Activated T-helper 1 cell treated with Interleukin-2 at 50 U/mL for 16 hours (primary cell): ENCODE measurements at places on chromosomes 1 and 21.
A peak's percentile ranks its signal among the peaks of the same experiment; 100 is the strongest.

GRCh38 chr1:25772164-25772563 lies 27.8 kb upstream of the SELENON start:
- DNase-seq: no peak

GRCh38 chr1:42592811-42593210 lies 65.4 kb upstream of the PPIH start:
- DNase-seq: no peak

DNA sequence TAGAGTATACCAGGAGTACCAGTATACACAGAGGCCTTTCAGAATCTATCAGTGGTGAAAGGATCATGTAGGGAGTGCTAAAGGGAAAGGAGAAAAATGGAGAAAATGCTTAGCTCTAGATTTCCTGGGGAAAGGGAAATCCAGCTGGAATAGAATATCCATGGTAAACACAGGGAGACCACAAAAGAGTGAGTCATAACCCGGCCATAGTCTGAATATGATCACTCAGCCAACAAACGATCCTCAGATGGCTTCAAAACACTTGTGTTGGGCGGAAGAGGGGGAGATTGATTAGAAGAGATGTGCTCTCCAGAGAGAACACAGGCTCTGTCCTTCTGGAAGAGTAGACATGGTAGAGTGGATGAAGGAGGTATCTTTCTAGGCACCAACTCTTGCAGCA lies 180.6 kb downstream of the PAPPA2 start:
- no peak for DNase-seq

- DNase-seq: no peak
These were observed 698.6 kb downstream of the LTN1 start for GRCh38 chr21:28294051-28294450.

GRCh38 chr1:221998186-221998612 lies 256.3 kb upstream of the DUSP10 start:
- no peak for DNase-seq

DNA sequence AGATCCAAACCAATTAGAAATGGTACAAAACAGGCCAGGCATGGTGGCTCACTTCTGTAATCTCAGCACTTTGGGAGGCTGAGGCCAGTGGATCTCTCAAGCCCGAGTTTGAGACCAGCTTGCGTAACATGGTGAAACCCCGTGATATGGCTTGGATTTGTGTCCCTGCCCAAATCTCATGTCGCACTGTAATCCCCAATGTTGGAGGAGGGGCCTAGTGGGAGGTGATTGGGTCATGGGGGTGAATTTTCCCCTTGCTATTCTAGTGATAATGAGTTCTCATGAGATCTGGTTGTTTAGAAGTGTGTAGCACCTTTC lies 7.0 kb upstream of the VASH2 start:
- no peak for DNase-seq

- DNase-seq: no peak
These were observed 16.2 kb upstream of the C1orf115 start for GRCh38 chr1:220673921-220674320.

DNA sequence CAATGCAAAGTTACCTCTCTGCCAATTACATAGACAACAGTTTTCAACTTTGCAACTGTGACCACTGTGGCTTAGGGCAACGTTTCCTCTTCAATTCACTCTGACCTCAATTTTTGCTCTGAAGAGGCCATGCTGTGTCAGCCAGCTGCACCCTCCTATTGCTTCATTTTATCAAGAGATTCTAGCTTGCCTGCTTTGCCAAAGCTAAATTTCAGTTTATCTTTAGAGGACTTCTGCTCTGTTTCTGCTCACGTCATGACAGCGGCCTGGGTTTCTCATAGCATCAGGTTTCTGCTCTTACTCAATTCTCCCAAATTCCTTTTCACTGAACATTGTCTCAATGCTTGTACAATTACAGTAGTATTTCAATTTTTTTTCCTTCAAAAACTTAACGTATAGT lies 154.6 kb downstream of the PLA2G4A start:
- DNase-seq: no peak

- no peak for DNase-seq
These were observed 149.6 kb downstream of the C1orf21 start for GRCh38 chr1:184536246-184536985.

DNA sequence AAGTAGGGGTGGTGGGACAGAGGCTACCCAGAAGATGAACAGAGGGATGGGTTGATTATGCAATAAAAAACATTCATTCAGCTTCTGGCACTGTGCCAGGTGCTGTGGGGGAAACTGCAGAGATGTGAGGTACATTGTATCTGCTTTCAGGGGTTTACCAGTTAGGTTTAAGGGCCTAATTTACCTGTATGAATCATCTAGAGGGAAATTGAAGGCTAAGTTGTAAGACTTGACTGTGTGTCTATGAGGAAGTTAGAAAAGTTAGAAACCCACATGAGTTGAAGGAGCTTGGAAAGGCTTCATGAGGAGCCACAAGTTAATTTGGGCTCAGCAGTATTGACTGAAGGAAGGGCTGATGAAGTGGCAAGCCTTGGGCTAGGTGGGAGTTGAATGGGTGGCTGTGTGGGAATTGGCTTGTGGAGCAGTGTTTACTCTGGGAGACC lies 36.7 kb upstream of the APOBEC4 start:
- no peak for DNase-seq

GRCh38 chr1:167815650-167816049 lies 93.9 kb downstream of the MPZL1 start:
- no peak for DNase-seq

- DNase-seq: peak; percentile 52
These were observed at the start of gene TNFRSF14 for GRCh38 chr1:2556277-2556677. TNFRSF14 (plus strand) TSS chr1:2556371; CDS start chr1:2556665, 294 bp downstream.

GRCh38 chr1:36605942-36606640 lies 123.4 kb upstream of the CSF3R start:
- DNase-seq: no peak

DNA sequence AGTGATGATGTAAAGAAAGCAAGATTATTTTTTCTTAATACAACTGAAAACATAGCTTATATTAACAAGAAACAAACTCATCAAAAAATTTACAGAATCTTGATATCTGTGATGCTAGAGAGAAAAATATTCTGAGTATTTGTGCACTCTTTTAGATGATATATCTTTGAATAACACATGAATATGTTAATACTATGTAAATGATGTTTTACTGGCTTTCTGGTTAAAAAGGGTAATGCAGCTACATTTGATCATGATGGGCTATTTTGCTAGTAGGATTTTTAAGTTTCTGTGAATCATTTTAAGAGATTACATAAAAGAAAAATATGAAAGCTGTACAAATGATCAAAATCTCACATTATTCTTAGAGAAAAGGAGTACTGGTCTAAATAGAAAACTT lies 114.5 kb downstream of the GRIK1 start:
- no peak for DNase-seq

- DNase-seq: no peak
These were observed 344.3 kb downstream of the MATN1 start for GRCh38 chr1:30378991-30379581.

DNA sequence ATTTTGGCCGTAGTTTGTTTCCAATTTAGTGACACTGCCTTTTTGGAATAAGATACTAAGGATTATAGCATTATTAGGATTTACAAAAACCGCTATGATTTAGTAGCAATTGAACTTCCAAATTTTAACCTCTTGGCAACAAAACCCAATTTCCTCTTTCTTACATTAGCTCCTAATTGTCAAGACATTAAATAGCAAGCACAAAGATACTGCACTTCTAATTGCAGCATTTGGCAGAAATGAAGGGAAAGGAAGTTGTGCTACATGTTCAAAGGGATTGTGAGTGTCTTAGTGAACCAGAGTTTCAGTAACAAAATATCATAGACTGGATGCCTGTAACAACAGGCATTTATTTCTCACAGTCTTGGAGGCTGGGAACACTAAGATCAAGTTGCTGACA lies 99.9 kb downstream of the NUF2 start:
- no peak for DNase-seq

DNA sequence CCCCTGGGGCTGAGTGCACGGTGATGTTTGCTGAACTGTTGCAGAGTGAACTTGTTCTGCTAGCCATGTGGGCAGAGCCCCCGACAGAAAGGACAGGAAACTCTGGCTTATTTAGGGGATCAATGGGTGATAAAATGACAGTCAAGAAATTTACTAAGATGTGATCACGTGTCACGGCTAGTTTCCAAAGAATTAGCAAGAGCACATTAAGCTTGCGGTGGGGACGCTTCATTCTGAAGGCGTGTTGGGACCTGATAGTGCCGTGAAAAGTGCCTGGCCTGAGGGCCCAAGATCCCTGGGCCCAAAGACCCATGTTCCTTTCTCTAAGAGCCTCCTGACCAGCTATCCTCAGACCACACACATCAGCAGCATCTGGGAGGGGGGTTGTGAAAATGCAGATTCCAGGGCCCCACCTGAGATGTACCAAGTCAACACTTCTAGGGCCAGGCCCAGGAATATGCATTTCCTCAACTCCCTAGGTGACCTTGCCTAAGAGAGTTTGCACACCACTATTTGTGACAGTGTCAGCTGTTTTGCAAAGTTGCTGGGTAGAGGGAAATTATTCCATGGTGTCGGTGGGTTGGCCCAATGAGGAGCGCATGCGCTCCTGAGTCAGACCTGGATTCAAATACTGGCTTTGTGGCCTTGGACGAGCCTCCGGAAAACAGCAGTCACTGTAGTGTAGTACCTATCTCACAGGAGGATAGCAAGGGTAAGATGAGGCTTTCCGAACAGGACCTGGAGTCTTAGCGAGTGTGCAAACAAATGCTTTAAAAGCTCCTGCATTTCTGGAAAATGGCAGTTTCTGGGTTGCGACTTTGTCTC lies 77.5 kb downstream of the SPSB1 start:
- DNase-seq: no peak
